Stimulated activated CD4-positive, alpha-beta T cell treated with anti-CD3 and anti-CD28 coated beads, Interleukin-15, amount 100 ng/mL, for 1 hour (primary cell): ENCODE measurements at places on chromosomes 2 and 18.

DNA sequence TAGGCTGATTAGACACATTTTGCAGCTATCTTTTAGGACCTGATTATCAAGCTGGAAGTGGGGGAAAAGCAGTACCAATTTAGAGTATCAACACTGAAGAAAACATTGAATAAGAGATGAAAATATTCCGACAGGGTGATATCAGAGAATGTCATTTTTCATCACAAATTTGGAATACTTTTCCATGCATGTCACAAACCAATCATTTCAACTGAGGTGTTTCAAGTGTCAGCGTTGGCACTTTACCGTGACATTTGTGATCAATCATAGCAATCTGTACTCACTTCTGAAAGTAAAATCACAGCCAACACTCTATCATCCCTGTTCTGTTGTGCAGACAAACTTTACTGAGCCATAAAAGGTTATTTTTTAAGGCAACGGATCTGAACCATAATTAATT, 75.4 kb downstream of the PDE1A start:
- DNase-seq, result no peak

- DNase-seq, result no peak
Observed at GRCh38 chr2:33645861-33646260, 46.8 kb upstream of the FAM98A start.

DNA sequence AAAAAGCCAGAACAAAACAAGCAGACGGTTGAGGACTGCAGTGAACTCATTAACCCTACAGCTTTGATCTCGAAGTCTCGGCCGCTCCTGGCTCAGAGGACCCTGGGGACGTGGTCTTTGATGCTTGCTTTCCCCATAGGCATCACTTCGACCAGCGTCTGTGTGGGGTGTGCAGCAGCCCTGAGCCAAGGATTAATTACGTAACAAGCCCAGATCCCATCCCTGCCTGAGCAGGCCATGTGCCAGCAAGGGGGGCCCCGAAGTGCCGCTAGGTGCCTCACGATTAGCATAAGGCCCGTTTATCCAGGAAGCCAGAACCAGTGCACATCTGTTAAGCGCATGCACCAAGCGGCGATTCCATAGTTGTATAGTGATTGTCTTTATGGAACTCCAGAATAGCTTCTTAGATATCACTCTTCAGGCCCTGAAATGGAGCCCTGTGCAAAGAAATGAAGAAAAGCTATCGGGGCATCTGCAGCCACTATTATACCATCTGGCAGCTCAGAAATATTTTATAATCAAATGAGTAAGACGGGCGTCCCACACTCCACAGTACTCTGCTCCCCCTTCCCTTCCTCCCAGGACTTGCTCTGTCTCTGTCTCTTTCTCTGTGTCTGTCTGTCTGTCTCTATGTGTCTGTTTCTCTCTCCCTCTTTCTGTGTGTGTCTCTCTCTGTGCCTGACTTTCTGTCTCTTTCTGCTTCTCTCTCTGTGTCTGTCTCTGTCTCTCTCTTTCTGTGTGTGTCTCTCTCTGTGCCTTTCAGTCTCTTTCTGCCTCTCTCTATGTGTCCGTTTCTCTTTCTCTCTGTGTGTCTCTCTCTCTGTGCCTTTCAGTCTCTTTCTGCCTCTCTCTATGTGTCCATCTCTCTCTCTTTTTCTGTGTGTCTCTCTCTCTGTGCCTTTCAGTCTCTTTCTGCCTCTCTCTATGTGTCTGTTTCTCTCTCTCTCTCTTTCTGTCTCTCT, 41.7 kb downstream of the HPCAL1 start:
- DNase-seq, result no peak

DNA sequence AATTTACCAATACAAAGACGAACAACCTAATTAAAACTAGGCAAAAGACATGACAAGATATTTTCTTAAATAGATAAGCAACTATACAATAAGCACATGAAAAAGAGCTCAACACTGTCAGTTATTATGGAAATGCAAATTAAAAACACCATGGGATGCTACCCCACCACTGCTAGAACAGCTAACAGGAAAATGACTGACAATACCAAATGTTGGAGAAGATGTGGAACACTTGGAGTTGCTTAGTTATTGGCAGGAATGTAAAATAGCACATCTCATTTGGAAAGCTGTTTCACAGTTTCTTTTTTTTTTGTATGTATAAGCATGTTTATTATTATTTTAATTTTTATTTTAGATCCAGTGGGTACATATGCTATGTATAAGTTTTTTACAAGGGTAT, 84.4 kb downstream of the CYRIA start:
- no peak for DNase-seq
